ENCODE measurements at places on chromosomes 1 and 21.
A peak's percentile ranks its signal among the peaks of the same experiment; 100 is the strongest.

DNA sequence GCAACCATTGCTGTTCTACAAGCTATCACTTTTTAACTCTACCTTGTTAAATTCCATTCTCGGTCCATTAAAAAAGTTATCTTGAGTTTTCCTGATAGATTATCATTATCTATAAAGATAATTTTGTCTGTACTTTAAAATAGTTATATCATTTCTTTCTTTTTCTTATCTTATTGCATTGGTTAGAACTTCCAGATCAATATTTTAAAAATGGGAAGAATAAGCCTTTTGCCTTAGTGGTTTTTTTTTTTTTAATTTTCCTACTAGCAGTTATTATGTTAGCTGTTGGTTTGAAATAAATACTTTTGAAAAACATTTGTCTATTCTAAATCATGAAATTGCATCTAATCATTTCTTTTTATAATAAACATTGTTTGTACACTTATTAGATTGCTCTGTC is 71.0 kb upstream of the ATF3 start:
- DNase-seq, result no peak

GRCh38 chr1:156638189-156638985 is 3.5 kb upstream of the BCAN start:
- no peak for DNase-seq

DNA sequence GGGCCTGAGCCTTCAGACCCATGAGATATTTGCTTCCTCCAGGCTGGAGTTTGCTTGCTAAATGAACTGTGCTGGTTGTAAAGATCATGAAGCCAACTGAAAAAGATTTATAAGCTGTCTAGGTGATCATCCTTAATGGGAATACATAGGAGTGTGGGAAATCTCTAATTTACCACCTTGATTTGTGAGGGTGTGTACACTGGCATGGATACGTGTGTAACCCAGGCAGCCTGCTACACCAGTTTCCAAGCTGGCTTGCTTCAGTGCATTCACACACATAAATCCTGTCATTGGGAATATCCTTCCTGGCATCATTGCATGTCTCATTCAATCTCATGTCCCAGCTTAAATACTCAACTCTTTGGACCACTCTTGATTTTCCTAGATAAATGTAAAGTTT is 57.6 kb upstream of the GNG12 start:
- no peak for DNase-seq

- peak; percentile 45 for DNase-seq
Measured at GRCh38 chr1:114219172-114219868, 65.7 kb upstream of the SYT6 start.

DNA sequence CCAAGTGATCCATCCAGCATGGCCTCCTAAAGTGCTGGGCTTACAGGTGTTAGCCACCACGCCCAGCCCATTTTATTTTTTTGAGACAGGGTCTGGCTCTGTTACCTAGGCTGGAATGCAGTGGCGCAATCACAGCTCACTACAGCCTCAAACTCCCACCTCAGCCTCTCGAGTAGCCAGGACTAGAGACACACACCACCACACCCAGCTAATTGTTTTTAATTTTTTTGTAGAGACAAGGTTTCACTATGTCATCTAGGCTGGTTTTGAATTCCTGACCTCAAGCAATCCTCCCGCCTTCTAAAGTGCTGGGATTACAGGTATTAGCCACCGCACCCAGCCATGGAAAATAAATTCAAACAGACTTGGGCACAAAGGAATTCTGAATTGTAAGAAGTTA is 31.9 kb downstream of the PUM1 start:
- no peak for DNase-seq

GRCh38 chr1:221664253-221664652 is 77.6 kb downstream of the DUSP10 start:
- DNase-seq, result no peak

DNA sequence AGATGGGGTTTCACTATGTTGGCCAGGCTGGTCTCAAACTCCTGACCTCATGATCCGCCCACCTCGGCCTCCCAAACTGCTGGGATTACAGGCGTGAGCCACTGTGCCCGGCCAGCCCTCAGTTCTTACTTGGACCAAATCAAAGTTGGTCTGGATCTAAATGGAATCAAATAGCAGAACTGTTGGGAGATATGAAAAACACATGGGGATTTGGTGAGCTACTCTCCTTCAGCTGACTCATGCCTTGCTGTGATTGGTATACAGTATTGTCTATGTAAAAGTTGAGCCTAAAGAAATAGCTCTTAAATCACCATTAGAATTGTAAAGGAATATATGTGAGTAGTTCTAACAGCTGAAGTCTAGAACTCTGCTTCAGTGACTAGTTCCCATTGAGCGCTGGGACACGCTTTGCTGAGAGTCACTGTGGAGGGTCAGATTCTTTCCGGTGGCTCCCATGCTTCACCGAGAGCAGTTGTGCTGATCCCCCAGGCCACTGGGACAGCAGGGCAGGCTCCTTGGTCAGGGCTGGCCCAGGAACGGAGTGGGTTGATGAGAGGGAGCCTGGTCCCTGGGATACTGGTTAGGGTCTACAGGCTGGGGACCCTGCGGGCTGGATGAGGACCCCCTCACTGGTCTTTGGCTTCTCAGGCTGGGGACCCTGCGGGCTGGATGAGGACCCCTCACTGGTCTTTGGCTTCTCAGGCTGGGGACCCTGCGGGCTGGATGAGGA is 14.0 kb downstream of the PKNOX1 start:
- DNase-seq, result peak; percentile 78

- DNase-seq, result no peak
Measured at GRCh38 chr1:113947388-113948107, 18.4 kb downstream of the HIPK1 start.

DNA sequence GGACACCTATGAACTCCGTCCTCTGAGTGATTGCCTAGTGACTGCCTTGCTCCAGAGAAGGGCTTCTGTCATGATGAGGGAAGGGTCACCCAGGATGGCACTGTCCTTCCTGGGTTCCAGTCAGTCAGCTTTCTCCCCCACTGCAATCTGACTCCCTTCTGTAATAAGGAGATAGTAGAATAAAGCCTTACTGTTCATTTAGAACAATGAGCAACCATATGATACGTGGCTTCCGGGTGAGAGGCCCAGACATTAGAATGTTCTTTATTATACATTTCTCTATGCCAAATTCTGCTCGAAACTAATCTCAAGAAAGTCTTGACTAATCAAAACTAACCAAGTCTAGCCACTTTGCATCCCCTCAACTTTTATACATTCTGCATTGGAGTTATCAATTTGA is 8.5 kb upstream of the MTMR11 start:
- no peak for DNase-seq

GRCh38 chr1:156663178-156663577 is 14.0 kb downstream of the NES start:
- DNase-seq, result peak; percentile 64

DNA sequence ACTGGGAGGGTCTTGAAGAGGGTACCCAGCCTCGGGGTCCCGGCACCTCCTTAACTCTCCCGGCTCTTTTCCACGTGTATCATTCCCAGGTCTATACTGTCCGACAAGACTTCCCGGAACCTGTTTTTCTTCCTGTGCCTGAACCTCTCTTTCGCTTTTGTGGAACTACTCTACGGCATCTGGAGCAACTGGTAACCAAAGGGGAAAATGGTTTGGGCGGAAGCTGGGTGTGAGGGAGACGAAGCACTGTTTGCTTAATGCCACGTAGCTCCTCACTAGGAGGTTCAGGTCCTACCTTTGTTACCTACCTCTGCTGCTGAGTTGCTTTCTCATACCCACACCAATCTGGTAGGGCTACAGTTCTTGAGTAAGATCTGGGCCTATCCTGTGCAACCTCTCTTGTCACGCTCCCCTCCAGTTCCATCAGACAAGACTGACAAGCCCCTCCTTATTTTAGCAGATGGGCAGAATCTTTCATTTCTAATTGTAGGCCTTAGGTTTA is 642 bp downstream of the SLC30A7 start:
- peak; percentile 57 for DNase-seq

DNA sequence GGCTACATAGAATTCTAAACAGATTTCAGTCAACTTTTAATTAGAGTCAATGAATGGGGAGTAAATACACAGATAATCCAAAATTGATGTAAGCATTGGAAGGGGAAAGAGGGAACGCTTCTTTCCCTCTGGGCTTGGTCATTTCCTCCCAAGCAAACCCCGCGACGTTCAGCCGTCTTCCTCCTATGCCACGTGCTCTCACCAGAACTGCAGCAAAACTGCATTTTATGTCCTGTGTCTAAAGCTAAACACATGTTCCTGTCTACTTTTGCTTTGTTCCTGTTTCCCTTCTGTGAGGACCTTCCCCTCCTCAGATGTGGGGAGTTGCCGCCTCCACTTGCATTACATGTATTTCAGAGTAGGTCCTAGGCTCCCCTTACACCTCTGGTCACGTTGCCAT is 27.2 kb downstream of the UTP25 start:
- DNase-seq, result no peak

DNA sequence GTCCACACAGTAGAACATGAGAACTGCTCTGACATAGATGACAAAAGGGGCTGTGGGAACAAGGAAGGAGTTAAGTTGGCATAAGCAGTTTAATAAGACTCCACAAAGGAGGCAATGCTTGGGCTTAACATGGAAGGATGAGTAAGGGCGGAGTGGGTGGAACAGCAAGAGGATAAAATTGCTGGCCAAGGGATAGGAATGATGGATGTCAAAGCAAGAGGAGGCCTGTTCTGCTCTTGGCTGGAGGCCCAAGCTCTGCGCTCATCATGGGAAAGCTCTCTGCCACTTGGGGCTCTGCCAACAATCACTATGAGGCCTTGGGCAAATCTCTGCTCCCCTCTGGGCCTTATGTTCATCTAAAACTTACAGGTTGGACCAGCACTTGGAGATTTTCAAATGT is 98.3 kb upstream of the CAMK1G start:
- DNase-seq, result peak; percentile 83

GRCh38 chr1:182766881-182767645 is 22.5 kb upstream of the NPL start:
- no peak for DNase-seq

- peak; percentile 52 for DNase-seq
Measured at GRCh38 chr1:24384251-24385090, 29.1 kb downstream of the STPG1 start.

- no peak for DNase-seq
Measured at GRCh38 chr21:44466996-44467858, 11.9 kb downstream of the LRRC3 start.

DNA sequence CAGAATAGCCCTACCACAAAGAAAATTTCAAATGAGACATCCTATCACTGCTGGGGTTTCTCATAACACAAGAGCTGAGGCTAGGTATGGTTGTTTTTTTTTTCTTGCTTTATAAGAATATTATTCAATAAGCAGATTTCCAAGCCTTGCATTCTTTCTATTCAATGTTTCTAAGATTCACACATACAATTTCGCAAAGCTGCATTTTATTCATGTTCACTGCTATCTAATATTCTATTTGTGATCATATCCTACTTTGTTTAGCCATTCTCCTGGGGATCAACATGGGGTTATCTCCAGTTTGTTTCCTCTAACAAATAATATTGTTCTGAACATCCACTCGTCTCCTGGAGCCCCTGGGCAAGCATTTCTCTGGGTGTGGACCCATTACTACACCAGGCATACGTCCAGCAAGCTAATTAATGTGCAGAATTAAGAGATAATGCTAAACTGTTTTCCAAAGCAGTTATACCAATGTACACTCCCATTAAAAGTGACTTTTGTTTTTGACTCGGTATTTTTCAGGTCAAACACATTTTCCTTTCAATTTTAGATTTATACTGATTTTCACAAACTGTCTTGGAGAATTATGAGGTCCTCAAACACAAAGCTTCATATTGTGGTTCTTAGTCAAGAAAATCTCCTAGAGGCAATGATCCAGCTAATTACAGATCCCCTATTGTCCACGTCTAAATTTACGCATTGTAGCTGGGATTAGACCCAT is 15.7 kb upstream of the HLCS start:
- DNase-seq, result no peak

DNA sequence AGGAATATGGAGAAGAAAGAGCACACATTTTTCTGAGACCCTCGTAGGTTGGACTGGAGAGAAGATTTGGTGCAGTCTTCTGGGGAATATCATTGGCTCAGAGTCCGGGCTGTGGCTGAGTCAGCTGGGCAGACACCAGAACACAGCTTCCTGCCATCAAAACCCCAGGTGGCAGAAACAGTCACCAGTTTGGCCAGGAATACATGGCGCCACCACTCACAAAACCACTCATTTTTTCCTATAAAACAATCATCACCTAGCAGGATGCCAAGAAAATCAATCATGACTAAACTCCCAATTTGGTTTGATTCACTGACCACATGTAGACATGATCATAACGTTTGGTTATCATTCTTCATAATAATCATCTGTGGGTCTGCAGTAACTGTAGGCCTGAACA is 178.1 kb upstream of the PBX1 start:
- peak; percentile 87 for DNase-seq

GRCh38 chr21:18334066-18334465 is 69.5 kb downstream of the TMPRSS15 start:
- DNase-seq, result peak; percentile 55

GRCh38 chr1:45687754-45688740 is at the start of gene TMEM69:
TMEM69 (plus strand) TSS chr1:45688181; CDS start chr1:45691069, 2,888 bp downstream.
- peak; percentile 92 for DNase-seq

GRCh38 chr1:29100487-29100886 is 23.2 kb downstream of the TMEM200B start:
- DNase-seq, result no peak

Data from fibroblast of skin of right biceps (primary cell).